Nephron progenitor cell (in vitro differentiated cells): ENCODE measurements at places on chromosomes 2 and 18.

DNA sequence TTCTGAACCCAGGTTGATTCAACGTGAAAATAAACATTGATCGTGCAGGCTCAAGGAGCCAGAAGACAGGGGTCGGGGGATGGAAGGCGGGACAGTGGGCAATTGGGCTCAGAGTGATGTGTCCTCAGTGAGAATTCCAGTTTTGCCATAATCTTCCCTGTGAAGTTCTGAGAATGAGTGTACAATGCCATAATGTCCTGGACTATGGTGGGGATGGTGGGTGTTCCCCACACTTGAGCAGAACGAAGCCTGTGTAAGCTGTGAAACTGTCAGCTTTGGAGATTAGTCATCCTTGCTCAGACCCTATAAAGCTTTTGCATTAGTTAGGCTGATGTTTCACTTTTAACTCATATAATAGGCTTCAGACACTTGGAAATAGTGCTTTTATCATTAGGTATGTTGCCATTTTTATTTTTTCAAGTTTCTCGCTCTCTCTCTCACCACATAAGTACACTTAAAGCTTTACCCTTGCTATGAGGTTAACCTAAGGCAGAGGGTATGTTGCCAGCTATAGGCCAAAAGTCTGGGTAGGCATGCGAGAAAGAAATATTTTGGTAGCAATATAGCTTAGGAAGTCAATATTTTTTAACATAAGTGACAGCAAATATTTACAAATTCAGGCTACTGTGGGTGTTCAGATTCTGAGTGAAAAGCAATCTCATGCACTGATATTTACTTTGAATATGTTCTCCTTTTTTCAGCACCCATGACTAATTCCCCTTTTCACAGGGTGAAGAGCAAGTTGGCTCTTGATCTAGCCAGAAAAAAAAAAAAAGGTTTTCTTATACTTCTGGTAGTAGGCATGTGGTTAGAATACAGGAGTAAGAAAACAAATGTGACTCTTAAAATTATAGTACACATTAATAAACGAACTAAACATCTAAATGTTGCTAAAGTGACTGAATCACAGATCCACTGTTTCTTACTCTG lies 47.2 kb downstream of the CDC42EP3 start:
- no peak for DNase-seq

- DNase-seq, result peak; percentile 4
Observed at GRCh38 chr18:40687399-40687798, 1267.6 kb upstream of the PIK3C3 start.

DNA sequence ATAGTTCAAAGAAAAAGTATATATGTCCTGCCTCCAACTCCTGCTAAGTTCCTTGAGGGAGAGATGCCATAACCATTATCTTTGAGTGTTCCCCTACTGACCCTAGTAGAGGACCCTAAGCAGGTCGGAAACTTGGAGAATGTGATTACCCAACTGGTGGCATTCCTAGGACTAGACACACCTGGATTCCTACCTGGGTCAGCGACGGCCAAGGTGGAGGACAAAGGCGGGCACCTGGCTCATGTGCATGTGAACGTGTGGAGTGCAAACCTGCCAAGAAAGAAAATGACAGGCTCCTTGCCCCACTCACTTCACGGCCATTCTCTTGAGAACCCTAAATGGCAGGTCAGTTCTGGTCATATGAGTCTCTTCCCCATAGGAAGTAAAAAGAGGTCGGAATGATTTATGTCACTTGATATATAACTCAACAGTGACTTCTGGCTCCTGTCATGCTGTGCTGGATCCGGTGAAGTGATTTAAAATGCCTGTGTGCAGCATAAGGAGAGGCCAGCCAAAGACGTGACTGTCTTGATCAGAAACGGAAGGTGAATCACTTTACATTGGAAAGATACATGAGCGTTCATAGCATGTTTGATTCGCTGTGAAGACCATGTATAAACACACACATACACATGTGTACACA lies 371.6 kb downstream of the EIPR1 start:
- no peak for DNase-seq

DNA sequence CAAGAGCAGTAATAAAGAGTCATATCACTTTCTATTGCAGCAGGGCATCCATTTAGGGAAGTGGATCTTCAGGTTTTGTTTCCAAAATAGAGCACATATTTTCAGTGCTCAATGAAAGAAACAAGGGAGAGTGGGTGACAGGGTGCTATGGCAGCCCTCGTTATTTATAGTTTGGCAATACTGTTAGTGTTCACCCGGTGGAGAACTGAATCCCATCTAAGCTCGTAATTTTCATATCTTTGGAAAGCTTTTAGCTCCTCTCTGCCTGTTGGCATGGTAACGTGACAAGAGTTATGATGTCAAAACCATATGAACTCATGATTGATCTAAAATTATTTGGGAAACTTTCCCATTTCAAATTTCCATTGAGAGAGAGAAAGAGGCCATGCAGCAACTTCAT lies 331.9 kb downstream of the LRRTM1 start:
- DNase-seq, result no peak

DNA sequence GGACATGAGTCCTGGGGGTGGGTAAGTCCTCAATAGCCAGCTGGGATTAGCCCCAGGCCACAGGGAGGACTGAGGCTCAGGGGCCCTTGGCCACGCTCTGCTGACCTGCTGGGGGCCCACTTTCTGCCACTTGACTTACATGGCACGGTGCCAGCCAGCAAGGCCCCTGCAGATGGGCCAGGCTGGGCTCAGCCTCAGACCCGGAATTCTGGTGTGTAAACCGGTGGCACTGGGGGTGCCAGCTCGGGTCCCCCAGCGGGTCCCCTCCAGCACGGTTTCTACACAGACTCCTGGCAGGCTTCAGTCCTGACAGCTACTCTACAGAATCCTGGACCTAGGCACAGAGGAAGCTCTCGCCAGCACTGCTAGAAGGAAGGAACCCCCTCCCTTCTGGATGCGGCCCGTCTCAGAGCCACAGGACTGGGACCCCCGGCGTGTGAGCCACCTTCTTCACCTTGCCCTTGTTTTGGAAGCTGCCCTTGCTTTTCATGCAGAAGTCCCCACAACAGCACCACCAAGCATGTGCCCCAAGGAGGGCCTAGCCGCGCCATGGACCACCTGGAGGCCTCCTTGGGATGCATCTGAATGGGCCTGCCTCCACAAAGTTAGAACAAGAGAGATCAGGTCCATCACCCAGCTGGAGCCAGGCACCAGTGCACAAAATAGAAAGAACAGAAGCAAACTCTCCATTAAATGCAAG lies 8.0 kb downstream of the HDAC4 start:
- DNase-seq, result no peak

DNA sequence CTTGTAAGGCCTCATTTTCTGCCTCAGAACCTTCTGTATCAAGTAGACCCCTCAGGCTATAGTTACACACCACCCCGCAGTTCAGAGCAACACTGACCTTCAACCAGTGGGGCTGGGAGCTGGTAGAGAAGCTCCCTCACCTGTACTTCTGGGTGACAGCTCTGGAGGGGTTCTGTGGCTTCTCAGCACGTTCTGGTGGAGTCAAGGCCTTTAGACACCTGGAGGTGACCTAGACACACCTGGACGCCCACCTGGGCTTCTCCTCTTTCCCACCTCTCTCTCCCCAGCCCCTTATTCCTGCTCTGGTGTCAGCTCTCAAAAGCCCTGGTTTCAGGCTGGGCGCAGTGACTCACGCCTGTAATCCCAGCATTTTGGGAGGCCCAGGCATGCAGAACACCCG lies 7.3 kb upstream of the CIB4 start:
- DNase-seq, result no peak

DNA sequence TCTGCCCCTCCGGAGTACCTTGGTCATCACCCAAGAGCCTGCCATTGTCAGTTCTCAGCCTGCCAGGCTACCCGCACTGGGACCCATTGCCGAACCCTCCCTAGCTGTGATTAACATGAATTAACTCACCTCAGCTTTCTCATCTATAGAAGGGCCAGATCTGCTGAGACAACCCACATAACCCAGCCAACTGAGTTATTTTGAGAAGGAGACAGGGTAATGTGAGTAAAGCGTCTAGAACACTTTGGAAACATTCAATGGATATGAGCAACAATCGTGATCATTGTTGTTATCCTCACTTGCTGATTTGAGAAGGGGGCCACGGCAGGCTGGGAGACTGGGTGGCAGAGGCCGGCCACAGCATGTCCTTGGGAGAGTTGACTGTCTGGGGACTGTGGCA lies 196.8 kb downstream of the GLI2 start:
- DNase-seq, result no peak
